ENCODE measurements at places on chromosomes 1 and 21. TPM values are rescaled to one million over a fixed set of nuclear protein-coding genes. Genes with fewer than 3 reads are reported as not detected.
A peak's percentile ranks its signal among the peaks of the same experiment; 100 is the strongest.

DNA sequence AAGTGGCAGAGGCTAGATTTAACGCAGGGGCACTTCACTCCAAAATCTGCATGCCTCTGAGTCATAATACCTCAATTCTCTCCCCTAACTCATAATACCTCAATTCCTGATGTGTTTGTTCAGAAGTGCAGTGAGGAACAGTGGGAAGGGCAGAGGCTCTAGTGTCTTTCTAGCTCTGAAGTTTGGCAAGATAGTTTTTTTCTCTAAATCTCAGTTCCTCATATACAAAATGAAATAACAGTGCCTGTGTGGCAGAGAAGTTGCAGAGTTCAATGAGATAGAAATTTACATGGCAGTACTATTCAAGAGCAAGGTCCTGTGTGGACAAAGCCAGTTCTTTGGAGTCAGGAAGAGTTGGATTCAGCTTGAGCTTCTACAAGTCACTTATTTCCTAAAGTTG is 9.8 kb downstream of the JUN start:
- DNase-seq, result no peak

DNA sequence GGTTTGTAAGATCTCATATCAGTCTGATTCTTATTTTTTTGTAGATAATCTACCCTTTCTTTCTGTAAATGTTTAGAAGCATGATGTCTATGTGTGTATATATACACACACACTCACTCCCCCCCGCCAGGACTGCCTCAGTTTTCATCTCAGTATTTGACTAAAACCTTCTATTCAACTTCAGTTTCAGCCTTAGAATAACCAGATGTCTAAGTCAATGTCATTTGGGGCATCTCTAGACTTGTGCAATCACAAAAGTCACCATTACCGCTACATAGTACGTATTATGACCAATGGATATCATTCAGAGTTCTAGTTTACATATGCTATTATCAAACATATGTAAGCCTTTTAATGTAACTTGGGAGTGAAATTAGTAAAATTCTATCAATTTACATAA is 53.3 kb upstream of the BOLA1 start:
- peak; percentile 40 for DNase-seq

OR2L2 gene
- total RNA-seq, result not detected

- no peak for DNase-seq
Observed at GRCh38 chr1:247417831-247418230, 1.9 kb downstream of the NLRP3 start.

DNA sequence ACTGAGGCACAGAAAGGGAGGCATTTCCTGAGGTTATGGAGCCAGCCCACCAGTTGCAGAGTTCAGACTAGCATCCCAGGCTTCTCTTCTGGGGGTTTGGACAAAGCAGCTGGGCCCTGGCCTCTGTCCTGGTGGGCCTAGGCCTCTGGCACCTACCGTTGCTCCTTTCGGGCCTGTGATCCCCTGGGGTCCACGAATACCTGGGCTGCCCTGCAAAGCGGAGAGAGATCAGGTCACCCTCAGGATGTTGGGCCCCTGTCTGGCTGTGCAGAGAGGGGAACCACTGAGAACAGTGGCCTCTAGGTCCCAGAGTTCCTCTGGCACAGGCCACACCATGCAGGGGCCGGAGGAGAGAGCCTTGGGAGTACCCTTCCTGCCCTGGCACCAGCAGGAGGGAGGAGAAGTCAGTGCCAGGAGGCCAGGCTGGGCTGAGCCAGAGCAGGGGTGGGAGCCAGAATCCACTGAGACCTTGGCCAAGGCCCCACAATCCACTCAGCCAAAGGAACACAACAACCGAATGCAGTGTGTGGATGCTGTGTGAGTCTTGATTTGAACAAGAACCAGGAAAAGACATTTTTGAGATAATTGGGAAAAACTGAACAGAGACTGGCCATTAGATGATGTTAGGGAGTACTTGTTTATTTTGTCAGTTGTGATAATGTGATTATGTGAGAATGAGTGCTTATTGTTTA is 8.9 kb downstream of the COL9A2 start:
- no peak for DNase-seq

DNA sequence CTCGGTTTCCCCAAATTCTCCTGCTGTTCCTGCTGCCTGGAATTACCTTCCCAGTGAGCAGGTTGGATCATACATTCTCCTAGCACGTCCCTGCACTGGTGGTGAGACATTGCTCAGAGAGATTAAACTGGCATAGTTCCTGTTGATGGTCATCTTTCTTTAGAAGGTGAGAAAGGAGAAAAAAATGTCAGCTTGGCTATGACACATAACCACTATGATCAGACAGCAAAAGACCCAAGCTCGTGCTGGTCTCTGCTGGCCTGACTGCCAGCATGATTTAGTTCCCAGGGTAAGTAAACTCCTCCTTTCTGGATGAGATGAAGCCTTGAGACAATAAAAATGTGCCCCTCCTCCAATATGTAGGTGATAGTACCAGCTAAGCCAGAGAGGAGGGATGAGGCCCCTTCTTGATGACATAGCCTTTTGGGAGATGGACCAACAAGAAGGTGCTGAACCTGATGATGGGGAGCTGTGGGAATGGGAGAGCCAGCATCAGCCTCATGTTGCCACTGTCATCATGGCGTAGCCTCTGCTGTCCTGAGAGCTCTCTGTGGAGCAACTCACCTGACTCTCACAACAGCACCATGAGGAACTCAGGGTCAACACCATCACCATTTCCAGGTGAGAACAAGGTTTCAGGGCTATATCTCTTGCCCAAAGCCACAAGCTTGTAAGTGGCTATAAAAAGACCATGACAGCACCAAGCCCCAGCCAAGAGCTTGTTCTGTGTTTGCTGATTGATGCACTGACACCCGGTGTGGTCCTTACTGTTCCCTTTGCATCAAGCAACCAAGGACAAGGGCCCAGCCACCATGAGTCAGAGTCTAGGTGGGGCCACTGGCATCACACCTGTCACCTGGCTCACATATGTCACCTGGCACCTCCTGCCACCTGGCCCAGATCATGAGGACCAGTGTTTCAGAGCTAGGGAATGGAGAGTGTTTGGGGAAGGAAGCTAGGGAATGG is 200.0 kb downstream of the MATN1 start:
- DNase-seq, result peak; percentile 11

ADAMTS4 gene
- 0.30 TPM for total RNA-seq

DNA sequence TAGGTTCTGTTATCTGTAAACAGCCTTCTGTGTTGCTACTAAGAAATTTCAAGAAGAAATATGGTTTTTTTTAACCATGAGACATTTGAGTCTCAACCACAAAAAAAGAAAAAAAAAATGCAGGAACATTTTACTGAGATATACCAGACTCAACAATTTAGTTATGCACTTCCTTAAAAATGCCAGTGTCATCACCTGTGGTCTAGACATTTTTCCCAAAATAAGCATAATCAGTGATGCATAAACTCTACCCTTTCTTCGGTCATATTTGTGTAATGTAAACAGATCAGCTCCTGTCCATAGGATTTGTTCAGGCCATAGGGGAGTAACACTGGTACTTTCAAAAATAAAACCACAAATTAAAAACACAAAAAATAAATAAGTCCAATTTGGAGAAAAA is 122.6 kb upstream of the TNFSF4 start:
- DNase-seq, result no peak

PRAMEF13 gene
- total RNA-seq, result not detected

- DNase-seq, result no peak
Observed at GRCh38 chr1:78577257-78578100, 42.8 kb upstream of the IFI44L start.

OR2T12 gene
- total RNA-seq, result not detected

DNA sequence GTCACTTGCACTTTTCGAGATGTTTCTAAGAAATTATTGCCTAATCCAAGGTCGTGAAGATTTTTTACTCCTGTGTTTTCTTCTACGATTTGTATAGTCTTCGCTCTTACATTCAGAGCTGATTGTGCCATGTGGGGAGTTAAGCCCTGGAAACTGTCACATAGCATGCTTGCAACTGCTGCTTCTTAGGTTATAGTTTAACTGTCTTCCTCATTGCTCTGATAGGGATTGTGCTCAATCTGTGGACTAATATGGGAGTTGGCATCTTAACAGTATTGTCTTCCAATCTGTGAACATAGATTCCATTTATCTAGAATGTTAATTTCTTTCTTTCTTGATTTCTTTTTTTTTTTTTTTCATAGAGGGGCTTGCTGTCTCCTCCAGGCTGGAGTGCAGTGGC is 34.8 kb upstream of the CAMTA1 start:
- no peak for DNase-seq

Data from activated CD8-positive, alpha-beta memory T cell treated with anti-CD3 and anti-CD28 coated beads, Interleukin-2, amount 10 ng/mL, durations not matched to agents 7 days and 5 days (primary cell).